CD4-positive, alpha-beta T cell treated with Interleukin-6 for 4 hours (primary cell): ENCODE measurements at places on chromosomes 7 and 10.

GRCh38 chr7:114047889-114048288, 129.1 kb upstream of the PPP1R3A start:
- DNase-seq, result peak; percentile 8

DNA sequence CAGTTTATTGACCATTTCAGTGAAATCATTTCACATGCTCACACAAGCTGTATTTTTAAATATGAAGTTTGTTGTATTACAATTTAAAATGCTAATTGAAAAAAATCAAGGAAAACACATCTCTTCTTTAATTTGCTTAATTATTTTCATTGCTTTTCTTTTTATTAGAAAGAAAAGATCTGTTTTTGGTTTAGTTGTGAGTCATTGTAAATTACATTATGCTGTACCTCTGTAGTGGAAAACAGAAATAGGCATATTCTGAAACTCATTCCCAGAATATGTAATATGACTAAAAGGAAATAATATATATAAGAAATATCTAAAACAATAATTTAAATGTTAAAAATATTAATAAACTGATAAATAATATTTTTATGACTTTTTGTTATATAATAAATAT, 161.9 kb downstream of the HGF start:
- no peak for DNase-seq

- no peak for DNase-seq
Measured at GRCh38 chr7:146641491-146641890, 524.9 kb downstream of the CNTNAP2 start.

DNA sequence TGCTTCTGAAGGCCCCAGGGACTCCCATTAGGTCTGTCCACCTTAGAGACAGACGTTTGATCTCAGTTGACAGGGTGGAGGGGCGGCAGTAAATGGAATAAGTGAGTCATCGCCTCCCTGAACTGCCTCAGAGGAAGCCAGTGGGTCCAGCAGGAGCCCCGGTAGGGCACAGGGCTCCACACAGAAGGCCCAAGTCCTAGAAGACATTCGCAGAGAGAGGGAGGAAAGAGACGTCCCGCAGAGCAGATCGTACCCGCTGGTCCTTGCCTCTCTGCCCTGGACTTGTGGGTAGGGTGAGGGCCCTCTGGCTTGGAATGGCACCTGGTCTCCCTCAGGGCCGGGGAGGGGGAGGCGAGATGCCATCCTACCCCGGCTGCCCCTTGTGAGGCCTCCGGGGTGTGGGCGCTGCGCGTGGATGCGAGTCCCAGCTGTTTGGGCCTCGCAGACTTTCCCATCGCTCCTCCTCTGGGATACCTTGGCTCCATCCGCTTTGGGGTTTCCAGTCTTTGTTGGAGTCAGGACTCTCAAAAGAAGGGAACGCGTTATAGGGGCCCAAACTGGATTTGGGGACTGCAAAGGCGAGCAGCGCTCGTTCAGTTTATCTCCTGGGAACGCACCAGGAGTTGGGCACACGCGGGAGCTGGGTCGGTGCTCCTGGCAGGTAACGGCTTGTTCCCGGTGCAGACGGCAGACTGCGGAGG, 5.1 kb downstream of the TLX1 start:
- no peak for DNase-seq

DNA sequence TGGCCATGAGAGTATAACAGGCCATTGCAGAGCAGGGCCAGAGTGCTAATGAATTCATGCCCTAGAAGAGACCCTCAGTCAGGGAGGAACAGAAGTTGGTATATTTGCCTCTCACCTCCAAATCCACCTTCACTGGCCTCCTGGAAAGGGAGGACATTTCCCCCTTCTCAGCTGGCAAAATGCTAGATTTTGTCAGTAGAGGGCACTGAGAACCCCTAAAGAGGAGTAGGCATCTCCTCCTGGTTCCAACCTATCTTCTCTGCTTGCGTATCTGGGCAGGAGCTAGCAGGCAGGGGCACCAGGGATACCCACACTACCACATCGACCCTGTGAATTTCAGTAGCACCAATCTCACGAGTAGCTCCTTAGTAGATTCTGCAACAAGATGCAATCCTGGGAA, 79.8 kb upstream of the GHITM start:
- DNase-seq, result no peak

GRCh38 chr10:101400585-101400984, 46.6 kb downstream of the BTRC start:
- DNase-seq, result no peak

DNA sequence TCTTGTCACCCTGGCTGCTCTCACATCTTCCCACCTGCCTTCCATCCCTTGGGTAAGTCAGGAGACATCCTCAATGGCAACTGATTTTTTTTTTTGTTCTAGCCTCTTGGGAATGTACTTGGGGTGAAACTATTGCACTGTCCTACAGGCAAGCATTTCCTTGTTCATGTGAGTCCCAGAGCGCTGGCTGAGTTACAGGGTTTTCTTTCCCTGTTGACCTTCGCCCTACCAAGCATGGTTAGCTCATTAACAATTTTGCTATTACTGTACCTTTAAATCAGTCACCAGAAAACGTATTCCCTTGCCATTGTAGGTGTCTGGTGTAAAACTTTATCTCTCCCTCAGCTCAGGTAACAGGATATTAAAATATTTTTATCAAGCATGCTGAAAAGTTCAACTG, 98.9 kb downstream of the PRLHR start:
- no peak for DNase-seq

DNA sequence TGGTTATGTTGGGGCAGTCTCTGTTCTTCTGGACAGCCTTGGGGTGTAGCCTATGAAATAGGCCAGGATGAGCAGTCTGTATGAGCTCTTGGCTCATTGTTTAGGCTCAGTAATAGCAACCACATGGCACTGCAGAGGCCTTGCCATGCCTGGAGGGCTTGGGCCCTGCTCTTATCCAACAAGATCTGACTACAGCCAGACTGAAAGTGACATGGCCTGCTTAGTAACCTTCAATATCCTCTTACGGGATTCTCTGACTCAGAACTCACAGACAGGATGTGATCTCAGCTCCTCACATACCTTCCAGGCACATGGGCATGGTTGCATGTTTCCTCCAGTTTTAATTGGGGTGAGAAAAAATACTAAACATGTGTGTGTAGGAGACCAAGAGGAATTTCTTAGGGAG, 289.3 kb downstream of the PTEN start:
- peak; percentile 46 for DNase-seq

DNA sequence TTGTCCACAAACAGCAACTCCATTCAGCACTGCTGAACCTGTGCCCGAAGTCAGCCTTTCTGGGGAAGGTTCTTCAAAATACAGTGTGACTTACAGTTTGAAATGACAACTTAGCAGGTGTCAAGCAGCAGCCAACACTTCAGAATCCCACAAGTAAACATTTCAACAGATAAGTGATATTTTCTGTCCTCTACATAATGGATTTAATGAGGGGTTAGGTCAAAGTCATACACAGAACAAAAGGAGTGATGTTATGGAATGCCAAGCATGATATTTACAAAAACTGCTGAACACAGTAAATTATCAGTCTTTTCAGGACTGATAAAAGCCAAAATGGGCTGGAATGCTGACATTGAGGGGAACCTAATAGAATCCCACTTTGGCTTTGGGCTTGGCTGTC, 77.6 kb upstream of the JAZF1 start:
- DNase-seq, result no peak

GRCh38 chr10:79347894-79348639, 798 bp downstream of the PPIF start:
- peak; percentile 82 for DNase-seq

DNA sequence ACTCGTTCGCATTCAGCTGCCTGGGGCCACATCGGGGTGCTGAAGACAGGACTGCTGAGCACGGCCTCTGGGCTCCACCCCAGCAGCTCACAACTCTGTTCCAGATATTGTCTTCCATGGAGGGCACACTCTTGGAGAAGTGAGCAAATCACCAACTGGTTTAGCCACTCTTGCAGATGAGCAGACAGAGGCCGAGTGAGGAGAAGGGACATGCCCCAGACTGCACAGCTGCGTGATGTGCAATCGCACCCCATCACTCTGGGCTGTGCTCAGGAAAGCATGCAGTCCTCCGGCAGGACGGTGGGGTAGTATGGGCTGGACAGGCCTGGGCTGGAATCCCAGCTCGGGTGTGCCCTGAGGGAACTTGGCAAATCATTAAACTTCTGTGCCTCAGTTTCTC, 111.6 kb downstream of the FAM53B start:
- no peak for DNase-seq

DNA sequence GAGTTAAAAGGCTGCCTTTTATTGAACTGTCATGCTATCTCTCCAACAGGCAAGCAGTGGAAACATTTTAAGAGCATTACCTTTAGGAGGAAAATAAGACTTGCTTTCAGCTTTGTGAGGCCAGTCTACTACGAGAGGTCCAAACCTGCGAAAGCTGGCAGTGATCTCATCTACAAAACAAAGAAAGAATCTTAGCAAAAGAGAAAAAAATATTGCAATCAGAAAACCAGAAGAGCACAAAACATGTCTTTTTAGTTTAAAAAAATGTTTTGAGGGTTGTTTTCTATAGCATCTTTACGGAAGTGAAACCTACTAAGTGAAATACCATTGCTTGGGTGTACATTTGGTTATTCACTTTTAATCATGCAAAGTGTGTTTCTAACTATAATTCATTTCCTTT, 147.9 kb downstream of the CPEB3 start:
- no peak for DNase-seq

DNA sequence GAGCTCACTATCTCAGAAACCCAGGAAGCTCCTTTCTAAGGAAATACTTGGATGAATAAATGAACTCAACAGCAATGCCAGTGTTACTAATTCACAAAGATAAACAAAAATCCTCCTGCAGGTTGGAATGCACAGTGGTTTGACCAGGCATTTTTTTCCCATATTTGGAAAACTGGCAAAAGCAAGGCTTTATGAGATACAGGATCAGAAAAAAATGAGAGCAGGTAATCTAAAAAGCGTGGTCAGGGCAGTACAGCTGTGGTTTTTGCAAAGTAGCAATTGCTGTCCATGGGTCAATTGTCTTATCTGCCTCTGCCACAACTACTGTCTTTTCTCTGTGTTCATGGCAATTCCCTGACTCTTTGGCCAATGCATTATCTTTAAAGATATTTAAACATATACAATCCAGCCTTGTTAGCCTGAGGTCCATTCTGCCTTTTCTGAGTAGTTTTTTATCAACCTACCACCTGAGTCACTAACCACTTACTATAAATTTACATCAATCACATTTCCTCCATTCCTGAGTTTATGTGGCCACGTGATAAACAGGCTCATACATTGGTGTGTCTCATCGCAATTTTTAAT, 564.5 kb upstream of the IGFBP3 start:
- no peak for DNase-seq

GRCh38 chr7:143250822-143251221, 12.4 kb upstream of the GSTK1 start:
- DNase-seq, result no peak

- DNase-seq, result no peak
Measured at GRCh38 chr10:47402641-47403301, 18.7 kb upstream of the ZNF488 start.

DNA sequence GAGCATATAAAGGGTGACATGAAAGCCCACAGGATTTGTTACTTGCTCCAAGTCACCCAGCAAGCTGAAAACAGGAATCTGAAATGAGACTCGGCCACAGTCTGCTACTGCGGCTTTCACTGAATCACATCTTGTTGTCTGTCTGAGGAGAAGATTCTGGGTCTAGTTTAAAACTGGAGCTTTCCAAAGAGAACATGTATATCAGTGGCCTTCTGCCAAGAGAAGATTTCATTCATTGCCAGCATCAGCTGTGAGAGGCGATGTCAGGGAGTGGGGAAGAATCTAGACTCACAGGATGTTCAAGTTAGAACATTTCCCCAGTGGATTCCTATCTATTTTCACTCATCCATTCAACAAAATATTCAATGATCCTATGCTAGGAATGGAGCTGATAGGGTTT, 122.8 kb downstream of the GALNT17 start:
- no peak for DNase-seq

- no peak for DNase-seq
Measured at GRCh38 chr7:143323653-143324052, 7.7 kb downstream of the CLCN1 start.

GRCh38 chr7:116733924-116734580, 62.1 kb downstream of the MET start:
- no peak for DNase-seq

- DNase-seq, result no peak
Measured at GRCh38 chr10:95464280-95464679, 96.9 kb downstream of the SORBS1 start.
